ENCODE measurements at places on chromosomes 5 and 9. TPM values are rescaled to one million over a fixed set of nuclear protein-coding genes. Genes with fewer than 3 reads are reported as not detected.

Gene SPINK13
- not detected for total RNA-seq

Gene BNIP1
- 26.5 TPM for total RNA-seq

Gene XRCC4
- total RNA-seq, result 10.0 TPM

Gene IL9
- 12.5 TPM for total RNA-seq

Gene GMCL2
- total RNA-seq, result not detected

Gene PLEKHG4B
- total RNA-seq, result not detected

Gene PRDM9
- total RNA-seq, result not detected

Gene FOXD4
- 0.20 TPM for total RNA-seq

Gene DAB2
- 2.0 TPM for total RNA-seq

Gene EQTN
- total RNA-seq, result not detected

Gene TMEM215
- not detected for total RNA-seq

Gene PCDHA9
- not detected for total RNA-seq

GRCh38 chr9:120837921-120838320 is 4.8 kb downstream of the PSMD5 start:
- no peaks in the 10 kb centered on the region for H3K27me3 ChIP-seq
- peaks cover 4% of the 10 kb centered on the region for H3K36me3 ChIP-seq
- DNase-seq, result no peak
- peaks cover 10% of the 10 kb centered on the region for H3K4me1 ChIP-seq
- H3K4me3 ChIP-seq, result no peak overlapping the region

DNA sequence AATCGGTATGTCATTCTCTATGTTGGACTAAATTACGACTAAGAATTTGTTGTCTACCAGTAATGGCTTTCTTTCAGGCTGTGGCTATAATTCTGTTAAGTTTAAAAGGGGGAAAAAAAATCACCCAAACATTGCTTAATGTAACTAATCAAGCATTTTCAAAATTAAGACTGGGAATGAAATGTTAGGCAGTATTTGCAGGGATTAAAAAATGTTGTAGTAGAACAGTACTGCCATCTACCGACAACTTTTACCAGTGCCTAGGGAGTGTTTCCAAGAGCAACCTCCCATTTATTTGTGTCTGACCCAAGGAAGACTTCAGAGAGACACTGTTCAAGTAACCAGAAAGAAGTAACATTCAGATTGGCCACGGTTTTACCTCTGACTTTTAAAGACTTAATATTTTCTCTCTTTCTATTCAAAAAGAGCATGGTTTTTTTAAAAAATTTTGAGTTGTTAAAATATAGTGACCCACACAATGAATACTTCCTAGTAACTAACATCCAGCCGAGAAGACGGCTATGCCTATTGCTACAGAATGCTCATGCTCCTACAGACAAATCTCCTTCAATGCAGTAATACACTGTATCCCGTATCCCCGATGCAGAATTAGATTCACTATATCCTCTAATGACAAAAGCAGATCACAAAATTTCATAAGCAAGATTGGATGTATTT is 92.4 kb downstream of the ARL15 start:
- no peaks in the 10 kb centered on the region for H3K36me3 ChIP-seq
- H3K4me1 ChIP-seq, result no peaks in the 10 kb centered on the region
- no peak overlapping the region for H3K27ac ChIP-seq
- no peak overlapping the region for H3K4me3 ChIP-seq
- no peaks in the 10 kb centered on the region for H3K27me3 ChIP-seq
- DNase-seq, result peak; percentile 4

DNA sequence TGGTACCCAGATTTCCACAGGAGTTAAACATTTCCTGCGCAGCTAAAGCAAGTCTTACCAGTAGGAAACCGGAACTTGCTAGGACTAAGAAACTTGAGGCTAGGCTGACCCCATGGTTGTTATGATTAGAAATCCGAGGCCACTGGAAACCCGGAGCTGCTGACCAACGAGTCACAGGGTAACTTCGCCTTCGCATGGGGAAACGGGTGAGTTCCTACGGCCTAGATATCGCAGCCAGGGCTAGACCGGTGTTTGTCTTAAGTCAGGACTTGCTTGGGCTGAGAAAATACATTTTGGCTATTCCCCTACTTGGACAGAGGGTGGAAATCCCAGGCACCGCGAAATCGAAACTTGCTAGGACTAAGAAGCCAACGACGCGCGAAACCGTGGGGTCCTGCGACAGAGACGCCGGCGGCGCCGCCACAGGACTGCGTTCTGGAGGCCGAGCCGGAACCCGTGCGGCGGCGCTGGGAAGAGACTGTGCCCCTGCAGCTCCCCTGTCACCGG is 1.6 kb upstream of the ANXA2R start:
- H3K27ac ChIP-seq, result peak overlapping the region; percentile 88
- DNase-seq, result peak; percentile 73
- H3K36me3 ChIP-seq, result no peaks in the 10 kb centered on the region
- no peaks in the 10 kb centered on the region for H3K27me3 ChIP-seq
- H3K4me3 ChIP-seq, result peak overlapping the region; percentile 98

DNA sequence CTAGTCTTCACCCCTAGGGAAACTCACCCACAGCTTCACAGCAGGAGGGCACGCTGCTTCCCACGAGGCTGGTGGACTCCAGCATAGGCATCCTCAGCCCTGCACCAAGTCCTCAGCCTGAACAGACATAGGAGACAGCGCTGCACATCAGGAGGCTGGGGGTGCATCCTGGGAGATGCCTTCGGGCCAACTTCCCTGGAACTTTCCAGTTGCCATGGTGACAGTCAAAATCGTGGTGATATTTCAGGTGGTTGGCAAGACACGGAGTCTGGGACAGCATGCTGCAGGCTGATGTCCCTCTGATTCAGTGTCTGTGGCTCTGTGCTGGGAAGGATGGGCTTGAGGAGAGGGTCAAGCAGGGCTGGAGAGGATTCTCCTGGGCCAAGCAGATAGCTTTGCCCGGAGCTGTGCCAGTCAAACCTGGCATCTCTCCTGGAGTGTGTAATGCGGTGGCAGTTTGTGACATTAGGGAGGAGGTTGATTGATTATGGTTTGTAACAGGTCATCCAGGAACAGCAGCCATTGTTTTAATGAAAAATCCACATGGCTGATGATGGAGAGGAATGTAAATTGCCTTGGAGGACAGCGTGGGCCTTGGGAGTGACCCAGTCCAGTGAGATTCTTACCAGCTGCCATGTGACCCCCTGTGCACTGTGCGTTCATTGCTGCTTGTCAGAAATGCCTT is 35.6 kb upstream of the SEMA4D start:
- no peak overlapping the region for H3K4me3 ChIP-seq
- H3K4me1 ChIP-seq, result peaks cover 98% of the 10 kb centered on the region
- no peak for DNase-seq
- H3K36me3 ChIP-seq, result no peaks in the 10 kb centered on the region
- H3K27me3 ChIP-seq, result no peaks in the 10 kb centered on the region
- H3K27ac ChIP-seq, result no peak overlapping the region

GRCh38 chr9:4225291-4226028 is 74.4 kb downstream of the GLIS3 start:
- no peaks in the 10 kb centered on the region for H3K36me3 ChIP-seq
- H3K4me1 ChIP-seq, result no peaks in the 10 kb centered on the region
- no peak overlapping the region for H3K27ac ChIP-seq
- H3K27me3 ChIP-seq, result no peaks in the 10 kb centered on the region

- no peaks in the 10 kb centered on the region for H3K36me3 ChIP-seq
- DNase-seq, result peak; percentile 29
Measured at GRCh38 chr5:142095035-142095434, 13.5 kb upstream of the NDFIP1 start.

- H3K27me3 ChIP-seq, result no peaks in the 10 kb centered on the region
- H3K36me3 ChIP-seq, result no peaks in the 10 kb centered on the region
- H3K4me3 ChIP-seq, result peak overlapping the region; percentile 48
- no peak overlapping the region for H3K27ac ChIP-seq
- H3K4me1 ChIP-seq, result peaks cover 5% of the 10 kb centered on the region
- DNase-seq, result peak; percentile 79
Measured at GRCh38 chr9:6080154-6080716, 64.8 kb upstream of the RANBP6 start.

GRCh38 chr5:154097031-154097430 is 58.3 kb downstream of the MFAP3 start:
- H3K36me3 ChIP-seq, result no peaks in the 10 kb centered on the region
- DNase-seq, result no peak
- H3K4me3 ChIP-seq, result no peak overlapping the region
- H3K27me3 ChIP-seq, result peaks cover 3% of the 10 kb centered on the region

DNA sequence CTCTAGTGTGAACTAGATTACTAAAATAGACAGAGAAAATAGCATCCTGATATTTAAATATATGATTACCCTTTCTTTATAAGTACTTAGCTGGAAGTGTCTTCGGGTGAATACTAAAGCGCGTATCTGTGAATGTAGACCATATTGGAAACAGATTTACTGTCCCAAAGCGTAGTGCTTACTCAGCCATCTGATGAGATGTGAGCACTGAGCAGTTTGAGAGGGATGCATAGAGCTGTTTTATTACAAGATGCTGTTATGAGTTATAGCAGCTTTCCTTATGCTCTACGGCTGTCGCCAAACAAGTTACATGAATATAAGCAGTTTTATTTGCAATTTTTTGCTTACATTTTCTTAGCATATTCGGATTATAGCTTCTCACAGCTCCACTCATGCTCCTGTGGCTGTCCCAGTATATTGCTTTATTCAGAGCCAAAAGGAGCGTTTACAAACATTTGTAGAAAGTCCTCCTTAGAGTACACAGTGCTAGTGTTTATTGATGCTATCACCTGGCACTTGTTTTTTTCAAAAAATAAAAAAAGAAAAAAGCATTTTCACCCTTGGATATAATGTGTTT is 981.4 kb upstream of the WWC1 start:
- H3K4me3 ChIP-seq, result no peak overlapping the region
- no peaks in the 10 kb centered on the region for H3K4me1 ChIP-seq
- no peak for DNase-seq

DNA sequence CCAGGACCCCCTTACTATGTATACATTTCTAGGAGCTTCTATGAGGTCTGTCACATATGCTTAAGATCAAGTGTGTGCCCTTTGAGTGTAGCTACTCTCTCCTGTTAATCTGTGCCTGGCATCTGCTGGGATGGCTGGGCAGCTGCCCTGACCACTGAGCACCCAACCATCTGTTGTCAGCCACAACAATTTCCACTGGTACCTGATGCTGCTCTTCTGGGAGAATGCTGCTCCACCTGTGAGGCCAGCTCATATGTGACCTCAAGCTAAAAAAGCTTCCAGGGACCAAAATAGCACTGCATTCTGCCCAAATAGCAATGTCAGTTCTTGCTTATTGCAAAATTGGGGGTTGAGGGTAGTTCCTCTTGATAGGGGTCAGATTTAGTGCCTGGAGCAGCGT is 595.6 kb downstream of the RAB3C start:
- no peak overlapping the region for H3K4me3 ChIP-seq
- H3K27me3 ChIP-seq, result no peaks in the 10 kb centered on the region
- no peaks in the 10 kb centered on the region for H3K36me3 ChIP-seq
- H3K4me1 ChIP-seq, result no peaks in the 10 kb centered on the region

- no peaks in the 10 kb centered on the region for H3K36me3 ChIP-seq
- H3K4me1 ChIP-seq, result no peaks in the 10 kb centered on the region
- no peak overlapping the region for H3K4me3 ChIP-seq
- no peaks in the 10 kb centered on the region for H3K27me3 ChIP-seq
- H3K27ac ChIP-seq, result no peak overlapping the region
Measured at GRCh38 chr5:98583586-98583985, 189.9 kb upstream of the RGMB start.

DNA sequence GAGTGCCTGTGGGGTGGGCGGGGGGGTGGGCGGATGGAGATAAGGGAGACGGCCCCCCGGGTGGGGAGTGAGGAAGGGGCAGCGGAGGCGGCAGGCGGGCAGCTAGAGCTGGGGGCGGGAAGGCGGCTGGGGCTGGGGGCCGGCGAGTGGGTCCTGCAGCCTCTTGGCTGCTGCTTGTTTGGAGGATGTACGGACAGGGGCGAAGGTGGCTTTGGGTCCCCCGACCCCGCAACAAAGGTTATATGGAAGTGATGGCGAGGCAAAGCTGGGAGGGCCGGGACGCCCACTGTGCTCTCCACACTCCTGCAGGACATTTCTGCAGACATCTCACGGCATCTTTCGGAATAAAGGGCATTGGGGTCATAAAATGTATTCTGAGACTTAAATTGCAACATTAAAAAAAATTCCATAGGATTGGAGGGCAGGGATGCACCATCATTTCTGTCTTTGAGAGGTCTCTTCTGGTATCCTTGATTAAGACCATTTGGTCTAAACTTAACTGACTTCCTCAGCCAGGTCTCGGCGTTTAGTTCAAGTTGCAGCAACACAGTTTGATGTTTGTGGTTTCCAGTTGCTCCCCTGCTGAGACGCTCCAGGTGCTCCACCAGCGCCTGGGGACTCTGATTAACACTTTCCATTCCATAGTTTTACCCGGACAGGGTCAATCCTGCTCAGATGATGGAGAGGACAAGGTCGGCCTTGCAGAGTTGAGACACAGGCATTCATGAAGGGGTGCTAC is 101.6 kb upstream of the SSBP2 start:
- H3K36me3 ChIP-seq, result no peaks in the 10 kb centered on the region
- no peak for DNase-seq
- peak overlapping the region; percentile 57 for H3K4me3 ChIP-seq

- no peak for DNase-seq
- no peaks in the 10 kb centered on the region for H3K4me1 ChIP-seq
- no peak overlapping the region for H3K4me3 ChIP-seq
- no peak overlapping the region for H3K27ac ChIP-seq
Measured at GRCh38 chr5:148920646-148921288, 94.4 kb downstream of the ADRB2 start.

GRCh38 chr9:117744369-117744768 is 40.2 kb downstream of the TLR4 start:
- H3K4me3 ChIP-seq, result no peak overlapping the region
- no peaks in the 10 kb centered on the region for H3K27me3 ChIP-seq
- H3K4me1 ChIP-seq, result no peaks in the 10 kb centered on the region

DNA sequence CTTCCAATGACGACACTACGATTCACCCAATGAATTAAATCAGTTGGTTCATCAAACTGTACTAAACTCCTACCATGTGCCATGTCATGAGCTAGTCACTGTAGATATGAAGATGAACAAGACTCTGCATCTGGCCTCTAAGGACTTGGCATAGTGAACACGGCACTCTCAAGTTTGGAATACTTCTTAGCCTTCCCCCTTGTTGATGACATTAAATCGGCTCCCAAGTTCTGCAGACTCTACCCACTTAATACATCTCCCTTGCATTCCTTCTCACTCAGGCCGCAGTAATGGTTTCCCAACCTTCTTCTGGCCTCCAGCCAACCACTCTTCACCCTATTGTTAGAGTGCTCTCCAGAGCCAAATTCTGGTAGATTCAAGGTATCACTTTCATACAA is 184.7 kb downstream of the MAPKAP1 start:
- peaks cover 22% of the 10 kb centered on the region for H3K4me1 ChIP-seq
- no peak overlapping the region for H3K4me3 ChIP-seq
- no peaks in the 10 kb centered on the region for H3K36me3 ChIP-seq
- DNase-seq, result no peak

- no peak for DNase-seq
- peaks cover 9% of the 10 kb centered on the region for H3K4me1 ChIP-seq
- H3K27ac ChIP-seq, result no peak overlapping the region
- no peaks in the 10 kb centered on the region for H3K27me3 ChIP-seq
Measured at GRCh38 chr9:122949696-122950095, 8.9 kb downstream of the RABGAP1 start.

- H3K27ac ChIP-seq, result no peak overlapping the region
- H3K4me1 ChIP-seq, result no peaks in the 10 kb centered on the region
- H3K4me3 ChIP-seq, result no peak overlapping the region
- no peaks in the 10 kb centered on the region for H3K27me3 ChIP-seq
Measured at GRCh38 chr5:81165493-81166119, 67.5 kb upstream of the CKMT2 start.

GRCh38 chr9:77820293-77820954 is 172.3 kb upstream of the GNA14 start:
- DNase-seq, result no peak
- H3K27me3 ChIP-seq, result no peaks in the 10 kb centered on the region
- H3K4me1 ChIP-seq, result no peaks in the 10 kb centered on the region
- no peak overlapping the region for H3K27ac ChIP-seq

- DNase-seq, result no peak
- H3K36me3 ChIP-seq, result no peaks in the 10 kb centered on the region
- no peaks in the 10 kb centered on the region for H3K4me1 ChIP-seq
- H3K4me3 ChIP-seq, result no peak overlapping the region
- no peak overlapping the region for H3K27ac ChIP-seq
Measured at GRCh38 chr9:89793551-89793950, 188.7 kb downstream of the GADD45G start.

Measured in CD8-positive, alpha-beta memory T cell (primary cell).